IMR-90 (cell line): ENCODE measurements at places on chromosomes 2 and 18.

DNA sequence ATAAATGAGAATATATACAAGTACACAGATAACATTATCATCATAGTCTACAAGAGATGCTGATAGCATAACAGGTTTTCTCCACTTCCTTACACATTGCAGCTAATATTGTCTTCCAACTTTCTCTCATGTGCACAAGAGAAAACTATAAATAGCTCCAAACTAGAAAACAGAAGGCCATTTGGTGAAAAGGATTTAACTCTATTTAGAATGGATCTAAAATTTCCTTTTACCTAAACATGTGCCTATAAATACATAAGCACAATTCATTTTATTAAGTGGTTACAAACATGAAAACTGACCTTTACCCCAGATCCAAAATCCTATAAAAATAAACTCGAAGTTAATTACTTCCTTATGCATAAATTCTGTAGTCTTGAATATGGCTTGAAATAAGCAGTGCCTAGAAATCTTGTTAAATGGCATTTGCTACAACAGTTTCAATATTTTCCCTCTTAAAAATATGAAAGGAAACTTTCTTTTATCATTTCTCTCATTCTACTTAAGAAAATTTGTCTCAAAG is 41.6 kb downstream of the SLC25A12 start:
- H3K27me3 ChIP-seq: no peaks in the 10 kb centered on the region
- peak; percentile 27 for DNase-seq
- no peaks in the 10 kb centered on the region for H3K4me1 ChIP-seq
- H3K27ac ChIP-seq: no peak overlapping the region
- H3K36me3 ChIP-seq: no peaks in the 10 kb centered on the region
- no peak overlapping the region for H3K4me3 ChIP-seq

DNA sequence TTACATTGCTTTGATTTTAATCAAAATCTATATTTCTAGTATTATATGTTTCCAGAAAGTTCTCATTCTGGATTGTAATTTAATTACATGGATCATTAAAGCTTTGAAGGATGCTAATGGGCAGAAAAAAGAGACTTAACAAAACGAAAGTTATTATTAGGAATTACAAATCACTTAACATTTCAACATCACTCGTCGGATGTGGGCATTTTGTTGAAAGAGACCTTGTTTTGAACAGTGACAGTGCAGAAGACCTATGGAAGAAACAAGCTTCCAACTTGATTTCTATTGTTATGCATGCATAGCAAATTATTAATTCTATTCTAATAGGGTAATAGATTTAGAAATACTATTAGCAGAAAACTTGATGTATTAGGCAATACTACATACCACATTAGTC is 31.4 kb upstream of the DARS1 start:
- H3K27ac ChIP-seq: no peak overlapping the region
- H3K4me1 ChIP-seq: no peaks in the 10 kb centered on the region
- no peak overlapping the region for H3K4me3 ChIP-seq
- no peaks in the 10 kb centered on the region for H3K36me3 ChIP-seq
- DNase-seq: no peak
- H3K27me3 ChIP-seq: peaks cover 11% of the 10 kb centered on the region

DNA sequence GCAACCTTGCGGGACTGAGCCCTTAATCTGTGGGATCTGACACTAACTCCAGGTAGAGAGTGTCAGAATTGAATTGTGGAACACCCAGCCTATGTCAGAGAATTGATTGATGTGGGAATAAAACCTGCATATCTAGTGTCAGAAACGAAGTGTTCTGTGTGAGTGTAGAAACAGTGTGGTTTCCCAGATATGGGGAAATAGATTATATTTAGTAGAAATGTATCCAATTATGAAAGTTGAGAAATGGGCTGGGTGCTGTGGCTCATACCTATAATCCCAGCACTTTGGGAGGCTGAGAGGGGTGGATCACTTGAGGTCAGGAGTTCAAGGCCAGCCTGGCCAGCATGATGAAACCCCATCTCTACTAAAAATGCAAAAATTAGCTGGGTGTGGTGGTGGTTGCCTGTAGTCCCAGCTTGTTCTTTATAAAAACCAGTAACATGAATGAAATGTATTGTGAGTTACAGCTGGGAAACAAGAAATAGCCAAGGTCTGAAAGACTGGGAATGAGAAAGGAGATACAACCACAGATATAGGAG is 4.3 kb upstream of the TP53I3 start:
- H3K36me3 ChIP-seq: no peaks in the 10 kb centered on the region
- H3K4me3 ChIP-seq: no peak overlapping the region
- H3K4me1 ChIP-seq: peaks cover 2% of the 10 kb centered on the region; the same call in 1 of the 2 replicates
- DNase-seq: no peak

DNA sequence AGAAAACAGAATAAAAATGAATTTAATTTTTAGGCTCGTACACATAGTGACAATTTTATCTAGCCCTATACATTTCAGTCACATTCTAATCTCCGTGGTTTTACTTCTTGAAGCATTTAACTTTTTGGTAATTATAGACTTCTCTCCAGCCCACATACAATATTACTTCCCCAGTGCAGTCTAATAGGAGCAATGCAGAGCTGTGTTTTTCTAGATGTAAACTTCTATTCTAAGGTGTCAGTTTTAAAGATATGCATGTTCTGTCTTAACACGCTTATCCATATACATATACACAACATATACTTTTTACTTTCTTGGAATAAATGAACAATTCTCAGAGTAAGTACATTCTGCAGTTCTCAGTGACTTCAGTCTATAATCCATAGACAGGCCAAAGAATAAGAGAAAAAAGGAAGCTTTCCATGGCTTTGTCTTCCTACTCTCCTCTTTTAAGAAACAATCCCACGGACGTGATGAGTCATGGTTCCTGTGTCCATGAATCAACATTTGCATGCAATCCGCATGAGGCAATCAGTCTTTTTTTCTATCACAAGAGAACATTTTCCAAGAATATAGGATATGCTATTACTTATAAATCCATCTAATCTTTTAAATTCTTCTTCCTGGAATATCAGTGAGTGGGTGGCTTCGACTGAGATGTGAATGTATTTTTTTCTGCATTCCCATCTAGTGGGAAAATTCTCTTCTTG is 42.8 kb downstream of the CCDC102B start:
- H3K27me3 ChIP-seq: no peaks in the 10 kb centered on the region
- no peaks in the 10 kb centered on the region for H3K36me3 ChIP-seq
- DNase-seq: peak; percentile 97
- no peak overlapping the region for H3K4me3 ChIP-seq
- H3K4me1 ChIP-seq: peaks cover 9% of the 10 kb centered on the region
